Testis (tissue), 5 donors: ENCODE measurements at places on chromosomes 11 and 22. TPM values are rescaled to one million over a fixed set of nuclear protein-coding genes. Genes with fewer than 3 reads are reported as not detected.

DNA sequence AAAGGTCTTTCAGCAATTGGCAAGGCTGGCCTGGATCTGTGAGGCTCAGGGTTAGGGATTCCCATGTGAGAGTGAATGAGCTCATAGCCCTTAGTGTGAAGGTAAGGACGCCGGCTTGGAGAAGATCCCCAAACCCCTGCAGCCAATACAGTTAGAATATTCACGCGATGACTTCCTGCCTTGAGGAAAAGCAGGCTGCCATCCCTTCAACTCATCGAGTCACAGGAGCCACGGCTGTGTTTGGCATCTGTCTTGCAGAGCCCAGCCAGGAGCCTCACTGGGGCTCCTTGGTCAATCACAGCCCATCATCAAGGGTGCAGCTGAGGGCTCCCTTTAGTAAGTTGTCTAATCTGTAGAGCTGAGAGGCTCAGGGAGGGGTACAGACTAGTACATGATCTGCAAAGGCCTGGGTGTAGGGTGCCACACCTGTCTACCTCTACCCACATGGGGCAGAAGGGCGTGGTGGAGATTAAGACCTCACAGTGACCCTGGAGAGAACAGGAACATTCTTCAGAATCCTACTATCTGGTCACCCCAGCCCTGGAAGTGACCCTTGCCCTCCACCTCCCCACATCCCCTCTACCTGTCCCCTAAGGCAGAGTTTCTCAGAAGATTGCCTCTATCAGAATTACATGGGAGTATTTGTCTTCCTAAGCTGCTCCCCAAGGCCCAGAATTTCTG is 18.5 kb downstream of the IL10RA start:
- H3K27ac ChIP-seq = no peak overlapping the region
- H3K4me1 ChIP-seq = peaks cover 5% of the 10 kb centered on the region
- no peak overlapping the region for H3K4me3 ChIP-seq
- no peaks in the 10 kb centered on the region for H3K27me3 ChIP-seq

DNA sequence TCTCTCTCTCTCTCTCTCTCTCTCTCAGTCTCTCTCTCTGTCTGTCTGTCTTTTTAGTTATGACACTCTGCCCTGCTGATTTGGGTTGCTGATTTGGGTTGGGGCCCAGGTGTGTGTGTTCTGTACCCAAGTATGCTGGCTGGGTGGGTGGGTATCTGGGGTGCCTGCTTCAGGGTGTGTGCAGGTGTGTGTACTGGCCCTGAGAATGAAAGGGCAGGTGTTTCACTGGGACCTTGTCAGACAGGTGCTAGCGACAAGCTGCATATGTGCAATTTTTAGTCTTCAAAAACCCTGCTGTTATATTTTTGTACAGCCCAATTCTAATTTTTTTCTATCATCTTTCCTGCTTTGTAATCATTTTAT is 943 bp downstream of the CSF2RB start:
- no peaks in the 10 kb centered on the region for H3K36me3 ChIP-seq
- no peak overlapping the region for H3K27ac ChIP-seq
- DNase-seq = no peak

- H3K27me3 ChIP-seq = no peaks in the 10 kb centered on the region
- no peak for DNase-seq
- H3K27ac ChIP-seq = no peak overlapping the region
Observed at GRCh38 chr11:87743007-87743406, 432.2 kb downstream of the RAB38 start.

DNA sequence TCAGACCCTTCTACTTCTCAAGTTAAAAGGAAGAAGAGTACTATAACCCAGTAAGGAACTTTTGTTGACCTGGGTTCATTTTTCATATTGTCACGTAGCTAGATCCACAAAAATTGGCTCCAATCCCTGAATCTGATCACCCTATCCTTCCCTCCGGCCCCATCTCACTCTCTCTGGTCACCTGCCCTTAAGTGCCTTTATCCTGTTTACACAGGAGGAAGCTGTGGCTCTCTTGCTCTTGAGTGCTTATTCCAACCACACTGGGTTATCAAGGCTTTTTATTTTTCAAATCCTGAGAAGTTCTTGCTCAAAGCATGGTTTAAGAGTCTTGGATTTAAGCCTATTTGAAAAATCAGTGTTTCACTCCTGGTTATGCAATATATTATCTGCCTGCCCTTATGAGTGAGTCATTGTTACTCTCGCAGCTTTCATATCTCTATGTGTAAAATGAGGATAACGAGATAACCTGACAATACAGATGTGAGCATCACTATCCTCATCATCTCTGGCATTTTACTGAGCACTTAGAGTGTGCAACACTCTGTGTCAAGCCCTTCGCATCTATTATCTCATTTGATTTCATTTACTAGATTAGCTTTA is 293.9 kb downstream of the GUCY1A2 start:
- no peaks in the 10 kb centered on the region for H3K36me3 ChIP-seq
- H3K4me1 ChIP-seq = no peaks in the 10 kb centered on the region
- no peaks in the 10 kb centered on the region for H3K27me3 ChIP-seq
- no peak overlapping the region for H3K27ac ChIP-seq
- no peak overlapping the region for H3K4me3 ChIP-seq
- no peak for DNase-seq

DNA sequence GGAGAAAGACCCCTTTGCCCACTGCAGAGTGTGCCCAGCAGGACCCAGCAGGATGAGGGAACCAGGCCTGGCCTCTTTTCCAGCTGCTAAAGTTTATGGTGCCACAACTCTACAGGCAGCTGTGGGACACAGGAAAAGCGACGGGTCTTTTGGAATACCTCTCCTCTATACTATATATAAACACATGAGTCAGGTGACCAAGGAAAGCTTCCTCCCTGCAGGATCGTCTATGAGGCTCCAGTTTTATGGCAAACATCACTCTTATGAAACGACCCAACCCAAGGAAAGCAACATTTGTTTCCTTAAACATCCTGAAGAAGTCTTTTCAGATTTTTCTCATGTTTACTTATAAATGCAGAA is 102.8 kb upstream of the AKIP1 start:
- peak overlapping the region; percentile 90 for H3K27ac ChIP-seq
- H3K36me3 ChIP-seq = no peaks in the 10 kb centered on the region
- H3K4me1 ChIP-seq = peaks cover 60% of the 10 kb centered on the region
- H3K4me3 ChIP-seq = peak overlapping the region; percentile 69

DNA sequence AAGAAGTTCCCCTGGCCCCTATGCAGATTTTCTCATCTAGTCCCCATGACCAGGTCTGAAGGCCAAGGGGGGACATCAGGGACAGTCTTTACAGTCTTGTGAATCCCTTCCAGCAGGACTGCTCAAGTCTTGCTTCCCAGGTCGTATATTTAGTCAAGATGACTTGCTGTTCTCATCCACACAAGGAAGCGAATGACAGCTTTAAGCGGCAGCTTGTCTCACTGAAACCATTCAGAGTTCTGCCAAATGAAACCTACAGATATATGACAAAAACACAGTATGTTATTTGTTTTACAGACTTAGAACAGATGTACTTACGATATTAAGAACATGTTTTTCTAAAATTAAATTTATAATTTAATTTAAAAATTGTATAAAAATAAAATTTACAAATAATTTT is 5.6 kb downstream of the VWA5A start:
- H3K27ac ChIP-seq = no peak overlapping the region
- H3K27me3 ChIP-seq = no peaks in the 10 kb centered on the region
- no peaks in the 10 kb centered on the region for H3K36me3 ChIP-seq
- H3K4me3 ChIP-seq = no peak overlapping the region
- peaks cover 5% of the 10 kb centered on the region for H3K4me1 ChIP-seq

GRCh38 chr11:106708348-106708747 is 309.9 kb downstream of the GUCY1A2 start:
- H3K27ac ChIP-seq = no peak overlapping the region
- H3K27me3 ChIP-seq = no peaks in the 10 kb centered on the region
- no peak for DNase-seq
- no peak overlapping the region for H3K4me3 ChIP-seq
- H3K4me1 ChIP-seq = no peaks in the 10 kb centered on the region

GRCh38 chr22:19658967-19659804 is 55.1 kb upstream of the SEPTIN5 start:
- no peak overlapping the region for H3K27ac ChIP-seq
- no peak overlapping the region for H3K4me3 ChIP-seq
- no peak for DNase-seq
- no peaks in the 10 kb centered on the region for H3K27me3 ChIP-seq
- H3K36me3 ChIP-seq = no peaks in the 10 kb centered on the region
- peaks cover 8% of the 10 kb centered on the region for H3K4me1 ChIP-seq

The FAM168A gene
- 30.2 TPM for total RNA-seq

The C22orf42 gene
- 15.6 TPM for total RNA-seq

The TRIM64C gene
- not detected for total RNA-seq

The USP47 gene
- 111 TPM for total RNA-seq

The SLC22A9 gene
- total RNA-seq = not detected

The TIMP3 gene
- 201 TPM for total RNA-seq

The DRD2 gene
- 2.5 TPM for total RNA-seq

The ARHGAP32 gene
- total RNA-seq = 53.8 TPM

The GATD1 gene
- 84.2 TPM for total RNA-seq
